ENCODE measurements at places on chromosomes 6 and 20.
A peak's percentile ranks its signal among the peaks of the same experiment; 100 is the strongest.

GRCh38 chr6:21431526-21431925, 162.0 kb upstream of the SOX4 start:
- peak; percentile 46 for DNase-seq

GRCh38 chr6:138403324-138403800, 661 bp upstream of the HEBP2 start:
- peak; percentile 47 for DNase-seq

- DNase-seq = no peak
Measured at GRCh38 chr20:48709744-48710143, 118.1 kb downstream of the PREX1 start.

DNA sequence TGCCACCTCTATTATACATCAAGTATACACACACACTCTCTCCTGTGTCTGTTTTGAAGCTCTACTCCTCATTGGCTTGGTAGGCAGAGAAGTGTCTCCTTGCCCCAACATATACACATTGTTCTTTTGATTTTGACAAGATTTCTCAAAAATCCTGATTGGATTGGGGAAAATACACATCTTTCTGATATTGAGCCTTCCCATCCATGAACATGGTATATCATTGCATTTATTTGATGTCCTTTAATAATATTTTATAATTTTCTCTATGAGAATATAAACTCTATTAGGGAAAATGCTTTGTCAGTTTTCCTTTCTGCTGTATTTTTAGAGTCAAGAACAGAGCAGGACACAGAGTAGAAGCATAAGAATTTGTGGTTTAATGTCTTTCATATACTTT, 7.2 kb downstream of the TTLL9 start:
- no peak for DNase-seq
